ENCODE measurements at places on chromosomes 4 and X.

- DNase-seq, result no peak
These were observed 4.2 kb upstream of the AKAP17A start for GRCh38 chrX:1587161-1587560.

- DNase-seq, result no peak
These were observed 93.5 kb downstream of the SEL1L3 start for GRCh38 chr4:25769251-25769650.

- DNase-seq, result no peak
These were observed 4.8 kb upstream of the UBE2D3 start for GRCh38 chr4:102832105-102832504.

GRCh38 chr4:174037049-174037448 is 246.4 kb downstream of the FBXO8 start:
- DNase-seq, result no peak

DNA sequence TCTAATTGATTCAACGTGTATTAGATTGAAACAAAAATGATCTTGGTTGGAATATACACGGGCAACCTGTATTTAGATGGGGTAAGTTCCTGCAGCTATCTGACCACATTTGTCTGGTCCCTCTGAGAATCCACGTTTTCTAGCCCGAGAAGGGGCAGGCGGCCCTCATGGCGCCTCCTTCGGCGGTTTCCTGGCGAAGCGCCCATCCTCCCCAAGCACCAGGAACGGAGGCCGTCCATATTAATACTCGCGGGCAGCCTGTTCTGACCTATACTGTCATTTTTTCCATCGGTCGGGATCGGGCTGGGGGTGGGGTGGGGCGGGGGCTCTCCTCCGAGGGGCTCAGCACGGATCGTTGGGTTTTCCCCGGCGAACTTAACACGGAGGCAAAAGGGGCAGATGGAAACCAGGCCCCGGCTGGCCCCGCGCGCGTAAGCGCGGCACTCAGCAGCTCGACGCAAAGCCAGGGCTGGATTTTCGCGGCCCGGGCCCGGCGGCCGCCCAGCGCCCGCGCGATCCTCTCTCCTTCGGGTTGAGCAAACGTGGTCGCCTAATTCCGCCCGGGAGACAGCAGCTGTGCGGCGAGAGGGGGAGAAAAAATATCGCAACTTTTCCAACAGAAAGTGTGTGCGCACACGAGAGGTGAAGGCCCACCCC is 77.2 kb upstream of the BCOR start:
- no peak for DNase-seq

DNA sequence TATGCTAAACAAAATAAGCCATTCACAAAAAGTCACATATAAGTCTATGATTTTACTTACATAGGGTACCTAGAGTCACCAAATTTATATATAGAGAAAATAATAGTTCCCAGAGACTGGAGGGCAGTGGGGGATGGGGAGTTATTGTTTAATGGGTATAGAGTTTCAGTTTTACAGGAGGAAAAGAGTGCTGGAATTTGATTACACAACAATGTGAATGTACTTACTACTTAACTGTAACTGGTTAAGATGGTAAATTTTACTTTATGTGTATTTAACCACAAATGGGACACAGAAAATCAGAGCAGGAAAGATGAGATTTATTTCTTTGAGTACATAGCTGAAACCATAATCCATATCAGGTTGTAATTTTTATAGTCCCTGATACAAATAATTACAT is 144.4 kb downstream of the TMA16 start:
- no peak for DNase-seq

DNA sequence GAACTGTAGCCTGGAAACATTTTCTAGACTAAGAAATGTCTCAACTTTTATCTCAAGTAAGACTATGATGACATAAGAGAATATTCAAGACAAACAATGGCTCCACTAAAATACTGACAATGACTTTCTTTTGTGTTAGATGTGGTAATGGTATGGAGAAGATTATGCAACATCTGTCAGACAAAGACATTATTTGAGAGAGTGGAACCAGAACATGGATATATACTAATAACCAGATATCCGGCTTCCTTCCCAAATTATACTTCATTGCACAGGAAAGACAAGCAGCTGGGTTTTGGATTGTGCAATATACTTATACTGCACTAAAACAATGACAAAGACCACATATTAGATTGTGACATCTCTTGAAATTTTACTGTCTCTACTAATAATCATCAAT is 290.8 kb upstream of the GIMD1 start:
- no peak for DNase-seq

- no peak for DNase-seq
These were observed 91.3 kb downstream of the MFAP3L start for GRCh38 chr4:169934794-169935429.

DNA sequence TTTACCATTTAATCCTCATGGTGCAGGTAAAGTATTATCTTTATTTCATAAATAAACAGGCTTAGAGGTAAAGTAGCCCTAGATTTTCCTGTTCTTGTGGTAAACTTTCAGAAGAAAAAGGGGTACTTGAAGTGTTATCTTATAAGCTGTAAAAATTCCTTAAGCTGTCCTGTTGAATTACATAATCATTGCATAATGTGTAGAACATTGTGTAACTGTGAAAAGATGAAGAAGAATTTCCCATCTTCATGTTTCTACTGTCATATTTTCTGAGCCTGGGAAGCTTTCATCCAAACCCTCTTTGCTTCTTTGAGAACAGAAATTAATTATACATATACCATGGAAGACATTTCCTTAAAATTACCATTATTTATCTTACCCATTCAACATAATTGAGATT is 90.5 kb downstream of the ELOVL6 start:
- no peak for DNase-seq

GRCh38 chrX:120274958-120275357 is 24.3 kb downstream of the ZBTB33 start:
- no peak for DNase-seq

GRCh38 chr4:126599746-126600145 is 1033.0 kb upstream of the INTU start:
- DNase-seq, result no peak

- DNase-seq, result no peak
These were observed 713.4 kb downstream of the PCDH18 start for GRCh38 chr4:136818811-136819330.

DNA sequence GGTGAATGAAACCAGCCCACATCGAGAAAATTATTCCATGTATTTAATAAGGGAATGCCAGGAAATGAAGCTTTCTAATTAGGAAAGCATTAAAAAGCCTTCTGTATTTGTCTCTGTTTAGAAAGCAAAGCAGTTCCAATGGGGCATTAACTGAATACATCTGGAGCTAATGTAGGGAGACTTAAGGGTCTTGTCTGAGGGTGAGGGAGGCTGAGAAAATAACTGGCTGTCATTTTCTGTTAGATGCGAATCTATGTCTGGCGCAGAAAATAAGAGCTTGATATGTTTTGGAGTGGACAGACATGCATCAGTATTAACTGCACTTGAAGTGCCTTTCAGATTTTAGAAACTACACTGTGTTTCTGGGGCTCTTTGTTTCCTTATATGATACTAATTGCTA is 111.3 kb downstream of the KLHL8 start:
- DNase-seq, result no peak

- no peak for DNase-seq
These were observed 60.5 kb downstream of the TBC1D14 start for GRCh38 chr4:6969826-6970800.

- no peak for DNase-seq
These were observed 73.0 kb downstream of the FAT4 start for GRCh38 chr4:125387770-125388169.

DNA sequence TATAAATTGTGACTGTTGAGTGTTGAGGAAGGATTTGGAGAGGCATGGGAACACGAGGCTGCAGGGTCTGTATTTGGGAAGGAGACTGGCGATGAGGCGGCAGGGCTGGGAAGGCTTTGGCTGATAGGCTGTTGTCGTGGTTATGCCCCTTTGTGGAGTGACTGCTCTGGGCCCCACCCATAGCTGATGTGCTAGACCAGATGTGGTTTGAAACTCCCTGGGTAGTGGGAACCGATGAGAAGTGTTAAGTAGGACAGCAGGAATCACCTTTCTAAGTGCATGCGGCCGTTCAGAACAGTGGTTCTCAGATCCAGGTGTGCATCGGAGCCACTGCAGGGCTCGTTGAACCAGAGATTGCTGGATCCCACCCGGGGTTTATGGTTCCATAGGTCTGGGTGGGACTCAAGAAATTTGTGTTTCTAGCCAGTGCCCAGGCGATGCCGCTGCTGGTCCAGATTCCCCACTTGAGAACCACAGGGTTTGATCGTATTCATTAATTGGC is 42.3 kb downstream of the TBC1D14 start:
- no peak for DNase-seq

DNA sequence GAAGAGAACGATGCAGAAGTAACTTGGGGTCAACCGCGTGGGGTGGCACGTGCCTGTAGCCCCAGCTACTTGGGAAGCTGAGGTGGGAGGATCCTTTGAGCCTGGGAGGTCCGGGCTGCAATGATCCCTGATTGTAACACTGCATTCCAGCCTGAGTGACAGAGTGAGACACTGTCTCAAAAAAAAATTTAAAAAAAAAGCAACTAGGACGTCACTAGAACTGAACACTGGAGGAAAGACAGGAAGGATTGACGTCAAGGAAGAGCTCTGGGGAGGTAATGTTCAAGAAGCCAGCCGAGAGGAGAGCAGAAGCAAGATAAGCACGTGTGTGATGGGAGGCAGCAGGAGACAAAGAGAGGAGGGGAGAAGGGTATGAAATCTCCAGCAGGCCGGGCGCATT is 28.7 kb downstream of the S100G start:
- DNase-seq, result no peak

DNA sequence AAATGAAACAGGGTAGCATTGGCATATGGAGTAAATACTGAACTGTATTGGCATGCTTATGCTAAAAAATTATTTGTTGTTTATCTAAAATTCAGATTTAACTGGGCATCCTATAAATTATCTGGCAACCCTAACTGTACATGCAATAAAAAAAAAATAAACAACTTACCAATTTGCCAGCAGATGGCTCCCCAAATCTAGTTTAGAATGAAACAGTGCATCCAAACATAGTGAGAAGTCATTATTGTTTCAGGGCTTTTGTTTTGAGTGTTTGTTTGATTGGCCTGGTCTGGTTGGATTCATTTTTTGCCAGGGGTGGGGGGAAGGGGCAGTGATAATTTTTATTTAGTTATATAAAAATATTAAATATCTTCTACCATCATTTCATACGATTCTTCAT is 12.8 kb upstream of the NSUN7 start:
- DNase-seq, result no peak

DNA sequence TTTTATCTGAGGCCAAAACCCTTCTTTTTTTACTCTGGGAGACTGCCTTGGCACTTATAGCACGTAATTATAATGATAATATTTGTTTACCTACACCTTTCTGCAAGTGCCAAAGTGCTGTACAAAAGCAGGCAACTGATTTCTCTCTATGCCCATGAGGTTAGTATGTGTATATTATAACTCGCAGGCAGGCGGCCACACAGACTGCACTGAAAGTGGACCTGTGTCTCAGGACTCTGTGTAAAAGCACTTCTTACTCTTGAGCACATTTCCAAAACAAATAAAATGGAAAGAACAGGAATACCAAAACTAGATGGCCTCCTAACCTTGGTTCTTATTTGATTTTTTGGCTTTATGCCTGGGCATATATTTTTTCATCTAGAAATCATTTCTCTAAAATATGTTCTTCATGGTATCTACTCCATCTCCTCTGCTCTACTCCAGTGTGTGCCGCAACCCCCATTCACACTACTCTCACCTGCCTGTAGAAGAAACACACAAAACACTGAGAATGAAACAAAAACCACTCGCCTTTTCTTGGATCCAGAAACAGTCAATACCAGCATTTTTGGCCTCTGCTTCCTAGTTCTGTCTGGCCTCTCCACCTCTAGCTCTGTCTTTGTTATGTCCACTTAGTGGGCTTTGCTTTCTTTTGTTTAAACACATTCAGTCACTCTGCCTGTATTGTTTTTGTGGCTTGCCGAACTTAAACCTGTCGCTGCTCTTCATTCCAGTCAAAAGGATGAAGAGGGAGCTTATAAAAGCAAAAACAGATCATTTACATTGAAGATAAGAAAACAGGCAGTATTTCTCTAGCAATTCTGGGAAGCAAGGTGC is 934.5 kb upstream of the TENM3 start:
- DNase-seq, result no peak

DNA sequence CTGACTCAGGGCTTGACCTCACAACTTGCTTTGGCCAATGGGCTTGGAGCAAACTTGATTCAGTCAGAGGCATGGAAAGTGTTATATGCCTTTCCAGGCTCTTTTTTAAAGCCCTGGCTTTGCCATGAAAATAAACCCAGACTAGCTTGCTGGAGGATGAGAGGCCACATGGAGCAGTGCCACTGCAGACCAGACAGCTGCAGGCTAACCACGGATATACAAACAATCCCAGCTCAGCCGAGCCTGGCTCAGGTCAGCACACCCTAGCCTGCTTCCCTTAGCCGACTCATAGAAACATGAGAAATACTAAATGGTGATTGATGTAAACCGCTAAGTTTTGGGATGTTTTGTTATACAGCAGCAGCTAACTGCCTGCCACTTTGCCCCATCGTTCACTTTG is 345.1 kb downstream of the ARHGAP10 start:
- DNase-seq, result no peak

GRCh38 chrX:150696331-150696730 is 3.1 kb downstream of the MTMR1 start:
- DNase-seq, result no peak

DNA sequence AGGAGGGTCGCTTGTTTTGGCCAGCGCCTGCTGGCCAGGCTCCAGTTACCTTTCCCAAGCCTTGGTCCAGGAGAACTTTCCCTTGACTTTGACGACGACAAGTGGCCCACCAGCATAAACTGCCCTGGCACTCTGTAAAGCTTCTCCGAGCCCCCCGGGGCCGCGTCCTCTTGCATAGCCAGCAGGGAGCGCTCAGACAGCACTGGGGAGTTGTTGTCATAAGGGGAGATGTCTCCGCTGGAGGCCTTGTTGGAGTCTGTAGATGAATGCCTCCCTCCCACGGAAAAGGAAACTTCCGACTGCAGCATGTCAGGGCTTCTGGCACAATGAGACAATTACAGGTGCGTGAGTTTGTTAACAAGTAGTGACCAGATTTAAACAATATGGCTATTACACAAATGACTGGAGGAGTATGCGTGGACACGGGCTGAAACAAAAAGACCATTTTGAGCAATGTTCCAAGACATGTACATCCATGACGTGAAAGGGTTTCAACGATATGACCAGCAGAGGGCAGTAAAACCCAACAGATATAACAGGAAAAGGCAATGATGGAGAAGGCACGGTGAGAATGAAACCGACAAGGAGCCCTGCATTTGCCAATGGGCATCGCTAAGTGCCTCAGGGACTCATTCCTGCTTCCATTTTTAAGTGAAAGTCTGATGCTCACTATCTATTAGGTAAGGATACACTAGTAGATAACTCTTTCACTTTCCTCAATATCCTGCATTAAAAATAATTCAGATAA is 33.0 kb downstream of the HCCS start:
- no peak for DNase-seq

- no peak for DNase-seq
These were observed 64.1 kb downstream of the USP11 start for GRCh38 chrX:47296766-47297365.

DNA sequence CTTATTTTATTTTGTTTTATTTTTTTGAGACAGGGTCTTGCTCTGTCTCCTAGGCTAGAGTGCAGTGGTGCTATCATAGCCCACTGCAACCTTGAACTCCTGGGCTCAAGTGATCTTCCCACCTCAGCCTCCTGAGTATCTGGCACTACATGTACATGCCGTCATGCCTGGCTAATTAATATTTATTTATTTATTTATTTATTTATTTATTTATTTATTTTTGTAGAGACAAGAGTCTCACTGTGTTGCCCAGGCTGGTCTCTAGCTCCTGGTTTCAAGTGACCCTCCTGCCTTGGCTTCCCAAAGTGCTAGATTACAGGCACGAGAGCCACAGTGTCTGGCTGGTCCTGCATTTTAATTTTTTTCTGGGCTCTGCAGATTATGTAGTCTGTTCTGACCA is 84.9 kb upstream of the BCOR start:
- no peak for DNase-seq
